ENCODE measurements at places on chromosomes 3 and 15.

- no peak for DNase-seq
Measured at GRCh38 chr3:133227813-133228212, 172.0 kb upstream of the BFSP2 start.

- DNase-seq = peak; percentile 87
Measured at GRCh38 chr15:24856397-24857390, 98.1 kb upstream of the SNRPN start.

GRCh38 chr3:188889054-188889491, 282.7 kb upstream of the TPRG1 start:
- DNase-seq = no peak

DNA sequence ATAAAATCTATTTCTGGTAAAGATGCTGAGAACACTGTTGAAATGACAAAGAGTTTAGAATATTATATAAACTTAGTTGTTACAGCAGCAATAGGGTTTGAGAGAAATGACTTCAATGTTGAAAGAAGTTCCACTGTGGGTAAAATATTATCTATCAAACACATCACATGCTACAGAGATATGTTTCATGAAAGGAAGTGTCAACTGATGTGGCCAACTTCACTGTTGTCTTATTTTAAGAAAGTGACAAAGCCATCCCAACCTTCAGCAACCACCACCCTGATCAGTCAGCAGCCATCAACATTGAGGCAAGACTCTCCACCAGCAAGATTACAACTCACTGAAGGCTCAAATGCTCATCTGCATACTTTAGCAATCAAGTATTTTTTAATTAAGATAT, 20.2 kb downstream of the TMEM39A start:
- DNase-seq = no peak

GRCh38 chr15:70512772-70513362, 250.5 kb downstream of the UACA start:
- no peak for DNase-seq

- no peak for DNase-seq
Measured at GRCh38 chr3:27089068-27089467, 280.1 kb downstream of the NEK10 start.

GRCh38 chr3:186097663-186098451, 11.0 kb downstream of the ETV5 start:
- DNase-seq = peak; percentile 71

DNA sequence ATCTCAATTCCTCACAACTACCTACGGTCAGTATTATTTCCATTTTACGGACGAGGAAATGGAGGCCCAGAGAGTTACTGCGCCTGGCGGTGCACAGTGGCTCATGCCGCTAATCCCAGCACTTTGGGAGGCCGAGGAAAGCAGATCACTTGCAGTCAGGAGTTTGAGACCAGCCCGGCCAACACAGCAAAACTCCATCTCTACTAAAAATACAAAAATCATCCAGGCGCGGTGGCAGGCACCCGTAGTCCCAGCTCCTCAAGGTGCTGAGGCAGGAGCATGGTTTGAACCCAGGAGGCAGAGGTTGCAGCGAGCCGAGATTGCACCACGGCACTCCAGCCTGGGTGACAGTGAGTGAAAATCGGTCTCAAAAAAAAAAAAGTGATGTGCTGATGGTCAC, 187.3 kb downstream of the XXYLT1 start:
- DNase-seq = no peak

DNA sequence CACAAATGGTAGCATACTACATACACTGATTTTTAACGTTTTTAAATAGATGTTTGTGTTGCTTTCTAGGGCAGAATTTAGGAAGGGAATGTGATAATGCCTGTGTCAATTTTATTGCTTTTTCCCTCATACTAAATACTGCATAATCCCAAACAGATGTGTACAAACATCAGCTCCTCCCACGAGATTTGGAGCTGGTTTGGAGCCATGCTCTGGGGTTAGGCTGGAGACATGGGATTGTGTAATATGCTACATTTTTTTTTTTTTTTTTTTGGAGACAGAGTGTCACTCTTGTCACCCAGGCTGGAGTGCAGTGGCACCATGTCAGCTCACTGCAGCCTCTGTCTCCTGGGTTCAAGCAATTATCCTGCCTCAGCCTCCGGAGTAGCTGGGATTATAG, 80.1 kb downstream of the EBLN2 start:
- no peak for DNase-seq

GRCh38 chr3:20185331-20185678, 701 bp downstream of the SGO1 start:
- DNase-seq = peak; percentile 21

DNA sequence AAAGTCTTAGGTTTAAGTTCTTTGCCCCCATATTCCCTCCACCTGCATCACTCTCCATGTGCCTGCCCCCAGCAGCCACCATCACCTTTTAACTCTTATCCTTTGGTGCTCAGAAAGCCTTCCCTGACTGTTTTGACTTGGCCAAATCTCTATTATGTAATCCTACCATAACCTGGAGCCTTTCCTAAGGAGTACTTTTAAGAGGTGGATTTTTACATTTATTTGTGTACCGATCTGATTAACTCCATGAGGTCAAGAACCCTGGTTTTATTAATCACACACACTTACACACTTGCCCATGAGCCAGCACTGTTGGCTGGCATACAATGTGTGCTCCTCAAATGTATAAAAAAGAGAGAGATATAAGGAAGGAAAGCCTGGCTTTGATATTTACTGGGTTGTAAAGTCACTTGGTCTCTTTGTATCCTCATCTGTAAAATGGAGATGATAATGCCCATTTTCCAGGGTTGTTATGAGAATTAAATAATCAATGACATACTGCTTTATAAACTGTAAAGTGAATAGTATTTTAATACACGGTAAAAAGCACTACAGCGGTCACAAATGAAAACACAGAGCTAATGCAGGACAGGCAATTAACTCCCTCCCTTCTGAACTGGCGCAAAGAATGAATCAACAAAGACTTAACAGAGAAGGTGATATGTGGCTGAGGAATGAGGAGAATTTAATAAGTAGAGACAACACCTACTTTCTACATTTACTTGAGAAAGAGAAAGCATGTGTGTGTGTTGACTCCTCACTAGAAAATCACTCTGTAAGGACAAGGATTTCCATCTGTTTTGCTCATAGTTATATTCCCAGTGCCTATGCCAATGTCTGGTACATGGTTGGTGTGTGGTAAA, 45.4 kb downstream of the ATP13A4 start:
- no peak for DNase-seq

- no peak for DNase-seq
Measured at GRCh38 chr15:85340321-85340665, 40.1 kb upstream of the AKAP13 start.

- DNase-seq = no peak
Measured at GRCh38 chr3:38165722-38166387, 518 bp downstream of the OXSR1 start.

DNA sequence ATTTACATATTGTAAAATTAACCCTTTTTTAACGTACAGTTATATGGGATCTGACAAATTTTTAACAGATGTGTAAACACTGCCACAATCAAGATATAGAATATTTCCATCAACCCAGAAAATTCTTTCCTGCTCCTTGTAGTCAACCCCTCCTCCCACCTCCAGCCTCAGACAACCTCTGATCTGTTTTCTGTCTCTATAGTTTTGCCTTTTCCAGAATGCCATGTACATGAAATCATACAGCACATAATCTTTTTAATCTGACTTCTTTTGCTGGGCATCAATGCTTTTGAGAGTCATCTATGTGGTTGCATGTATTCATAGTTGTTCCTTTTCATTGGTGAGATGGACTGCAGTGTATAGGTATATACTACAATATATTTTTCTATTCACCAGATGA, 153.0 kb downstream of the SMAD6 start:
- DNase-seq = no peak

- DNase-seq = no peak
Measured at GRCh38 chr15:64144565-64145281, 6.8 kb upstream of the SNX22 start.

DNA sequence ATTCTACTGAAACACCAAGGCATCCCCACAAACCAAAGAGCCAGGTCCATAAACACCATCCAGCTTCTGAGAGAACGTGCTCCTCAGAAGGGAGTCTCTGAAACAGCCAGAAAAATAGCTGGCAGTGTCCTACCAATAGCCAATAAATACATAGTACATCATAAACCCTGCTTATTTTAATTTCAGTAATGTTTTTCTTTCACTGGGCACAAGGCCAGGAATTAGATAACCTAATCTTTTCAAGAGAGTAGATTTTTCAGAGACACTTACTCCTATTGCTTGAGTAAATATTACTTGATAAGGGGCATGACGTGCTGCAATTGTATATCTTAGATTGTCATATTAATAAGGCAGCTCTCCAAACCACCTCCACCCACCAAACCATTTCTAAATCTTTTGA, 22.7 kb downstream of the GADL1 start:
- DNase-seq = no peak

GRCh38 chr15:85947936-85948335, 131.7 kb upstream of the AGBL1 start:
- no peak for DNase-seq

- DNase-seq = no peak
Measured at GRCh38 chr15:88315221-88315878, 58.8 kb upstream of the NTRK3 start.

GRCh38 chr15:37019479-37020433, 80.6 kb downstream of the MEIS2 start:
- no peak for DNase-seq

DNA sequence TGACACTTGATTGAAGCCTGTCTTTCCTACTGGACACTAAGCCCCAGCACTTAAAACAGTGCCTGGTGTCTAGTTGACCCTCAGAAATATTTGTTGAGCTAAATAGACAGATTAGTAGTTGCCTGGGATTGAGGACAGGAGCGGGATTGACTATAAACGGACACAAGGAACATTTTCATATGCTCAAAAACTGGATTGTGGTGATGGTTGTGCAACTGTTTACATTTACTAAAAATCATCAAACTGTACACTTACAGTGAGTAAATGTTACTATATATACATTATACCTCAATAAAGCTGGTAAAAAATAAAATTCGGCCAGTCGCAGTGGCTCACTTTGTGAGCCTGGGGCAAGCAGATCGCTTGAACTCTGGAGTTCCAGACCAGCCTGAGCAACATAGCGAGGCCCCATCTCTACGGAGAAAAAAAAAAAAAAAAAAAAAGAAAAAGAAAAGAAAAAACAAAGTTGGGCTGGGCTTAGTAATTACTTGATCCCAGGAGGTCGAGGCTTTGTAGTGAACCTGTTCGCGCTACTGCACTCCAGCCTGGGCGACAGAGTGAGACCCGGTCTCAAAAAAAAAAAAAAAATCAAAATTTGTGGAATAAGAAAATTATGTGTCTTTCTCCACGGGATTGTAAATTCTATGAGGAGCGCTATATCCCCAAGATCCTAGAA, 632 bp upstream of the IDH3A start:
- DNase-seq = no peak

DNA sequence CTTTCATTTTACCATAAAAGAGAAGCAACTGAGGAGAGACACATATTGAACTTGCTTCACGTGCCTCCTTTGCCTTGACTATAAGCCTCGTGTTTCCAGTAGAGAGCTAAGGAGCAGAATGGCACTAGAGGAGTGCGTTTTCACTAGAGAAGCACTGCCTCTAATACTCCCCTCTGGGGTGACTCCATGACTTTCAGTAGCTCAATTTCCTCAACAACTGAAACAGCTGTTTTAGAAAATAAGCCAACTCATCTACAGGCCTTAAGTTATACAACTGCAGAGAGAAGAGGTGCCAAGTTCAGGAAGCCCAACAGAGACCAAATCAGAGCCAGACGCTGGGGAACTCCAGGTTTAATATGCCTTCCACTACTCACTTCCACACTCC, 1.9 kb downstream of the UBP1 start:
- DNase-seq = no peak

GRCh38 chr15:80003934-80004472, 33.0 kb upstream of the BCL2A1 start:
- DNase-seq = no peak

DNA sequence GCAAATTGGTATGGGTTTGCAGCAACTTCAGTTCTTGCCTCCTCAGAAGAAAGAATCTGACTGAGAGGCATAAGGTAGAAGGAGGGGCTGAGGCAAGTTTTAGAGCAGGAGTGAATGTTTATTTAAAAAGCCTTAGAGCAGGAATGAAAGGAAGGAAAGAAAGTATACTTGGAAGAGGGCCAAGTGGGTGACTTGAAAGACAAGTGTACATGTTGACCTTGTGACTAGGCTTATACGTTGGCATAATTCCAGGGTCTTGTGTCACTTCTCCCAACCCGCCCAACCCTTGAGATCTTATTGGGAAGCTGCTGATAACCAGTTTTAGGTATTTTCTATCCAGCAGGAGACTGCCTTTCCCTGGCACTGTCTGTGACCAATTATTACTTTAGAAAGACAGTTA, 436.9 kb upstream of the ZNF717 start:
- DNase-seq = no peak

DNA sequence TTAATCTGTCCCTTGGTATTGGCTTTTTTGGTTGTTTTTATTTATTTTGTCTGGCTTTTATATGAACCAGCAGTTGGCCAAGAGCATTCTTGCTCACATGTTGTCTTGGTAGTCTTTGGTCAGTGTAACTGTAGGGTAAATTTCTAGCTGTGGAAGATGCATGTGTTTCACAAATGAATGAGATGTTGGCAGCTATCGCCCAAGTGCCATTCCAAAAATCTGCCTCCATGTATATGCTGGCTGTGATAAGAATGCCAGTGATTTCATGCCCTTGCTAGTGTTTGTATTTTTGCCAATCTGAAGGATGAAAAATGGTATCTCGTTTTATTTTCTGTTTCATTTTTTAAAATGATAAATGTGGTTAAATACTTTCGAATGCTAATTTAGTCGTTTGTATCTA, 50.1 kb downstream of the TLNRD1 start:
- DNase-seq = no peak

DNA sequence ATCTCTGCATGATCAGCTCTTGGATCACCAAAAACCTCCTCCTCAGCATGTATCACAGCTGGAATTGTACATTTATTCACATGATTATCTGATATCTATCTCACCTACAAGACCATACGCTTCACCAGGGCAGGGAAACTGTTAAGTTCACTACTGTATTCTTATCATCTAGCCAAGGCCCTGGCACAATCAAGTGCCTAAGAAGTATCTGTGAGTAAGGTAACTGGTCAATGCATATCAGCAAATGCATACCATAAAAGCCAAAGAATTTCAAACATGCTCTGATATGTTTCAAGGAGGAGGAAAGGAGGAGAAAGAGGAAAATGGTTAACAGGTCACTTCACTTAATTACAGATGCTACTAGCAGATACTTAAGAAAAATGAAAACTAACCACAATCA, 158.4 kb downstream of the LIPC start:
- no peak for DNase-seq

GRCh38 chr3:113275583-113275928, 64.2 kb downstream of the BOC start:
- DNase-seq = no peak

DNA sequence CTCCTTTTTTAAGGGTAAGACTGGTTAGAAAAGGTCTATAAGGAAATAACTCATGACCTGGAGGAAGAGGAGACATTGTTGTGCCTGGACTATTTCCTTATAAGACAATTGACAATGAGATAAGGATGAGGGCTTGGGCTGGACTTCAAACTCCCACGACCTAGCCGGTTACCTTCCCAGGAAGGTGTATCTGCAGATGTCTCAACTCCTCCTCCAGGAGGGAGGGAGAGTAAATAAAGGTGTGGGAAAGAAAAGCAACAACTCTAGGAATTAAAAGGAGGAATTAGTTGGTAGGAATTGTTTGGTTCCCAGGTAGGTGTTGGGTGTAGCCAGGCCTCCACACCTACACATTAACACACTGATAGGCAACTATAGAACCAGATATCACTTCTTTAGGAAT, 97.8 kb upstream of the TBL1XR1 start:
- no peak for DNase-seq
